GM19239 (cell line): ENCODE measurements at places on chromosomes 13 and 19.

- DNase-seq, result no peak
These were observed at the start of gene ATP4A for GRCh38 chr19:35563207-35563829. Gene ATP4A, minus strand, starts transcription at chr19:35563658. Its CDS starts 29 bp downstream, at chr19:35563629.

DNA sequence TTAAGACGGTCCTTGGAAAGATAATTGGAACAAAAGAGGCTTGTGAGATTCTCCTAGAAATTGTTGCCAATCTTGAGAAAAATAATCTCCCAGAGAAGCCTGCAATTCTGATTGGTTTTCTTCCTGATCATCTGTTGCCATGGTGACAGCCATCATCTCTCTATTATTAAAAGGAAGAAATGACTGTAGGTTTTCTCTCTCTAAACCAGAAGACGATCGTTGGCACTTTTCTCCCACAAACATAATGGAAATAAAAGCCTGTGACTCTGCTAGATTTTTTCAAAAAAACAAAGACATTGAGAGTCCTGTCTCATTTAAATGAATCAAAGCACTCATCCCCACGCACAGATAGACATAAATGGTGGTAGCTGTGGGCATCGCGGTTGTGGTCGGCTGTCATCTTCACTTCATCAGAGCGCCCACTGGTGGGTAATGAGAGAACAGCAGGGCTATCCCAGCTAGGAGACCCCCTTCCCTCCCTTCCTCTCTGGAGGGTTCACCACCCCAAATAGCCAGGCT is 21.7 kb upstream of the CALM3 start:
- DNase-seq, result no peak

- DNase-seq, result no peak
These were observed 3.3 kb upstream of the NUDT19 start for GRCh38 chr19:32688311-32688710.

GRCh38 chr13:59631271-59631670 is 532.5 kb downstream of the DIAPH3 start:
- no peak for DNase-seq
